ENCODE measurements at places on chromosomes 7 and 10.
A peak's percentile ranks its signal among the peaks of the same experiment; 100 is the strongest.

- DNase-seq = no peak
Measured at GRCh38 chr7:122316467-122317388, 12.2 kb upstream of the FEZF1 start.

DNA sequence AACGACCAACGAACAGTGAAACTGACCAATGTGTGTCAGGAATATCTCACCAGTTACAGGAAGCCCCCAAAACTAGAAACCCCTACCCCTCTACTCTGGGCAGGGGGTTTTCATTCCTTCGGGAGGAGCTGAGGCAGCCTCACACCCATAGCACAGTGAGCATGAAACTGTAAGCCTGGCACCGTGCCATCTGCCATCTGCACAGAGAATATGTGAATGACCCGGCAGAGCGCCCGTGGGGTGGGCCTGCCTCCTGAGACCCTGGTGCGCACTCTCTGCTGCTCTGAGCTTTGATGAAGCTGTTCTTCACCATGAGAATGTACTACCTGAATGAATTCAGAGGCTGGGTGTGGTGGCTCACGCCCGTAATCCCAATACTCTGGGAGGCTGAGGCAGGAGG is 27.1 kb downstream of the DAGLB start:
- no peak for DNase-seq

GRCh38 chr10:129593953-129594352 is 126.9 kb downstream of the MGMT start:
- DNase-seq = no peak

- DNase-seq = no peak
Measured at GRCh38 chr7:100641860-100642533, 645 bp upstream of the TFR2 start.

DNA sequence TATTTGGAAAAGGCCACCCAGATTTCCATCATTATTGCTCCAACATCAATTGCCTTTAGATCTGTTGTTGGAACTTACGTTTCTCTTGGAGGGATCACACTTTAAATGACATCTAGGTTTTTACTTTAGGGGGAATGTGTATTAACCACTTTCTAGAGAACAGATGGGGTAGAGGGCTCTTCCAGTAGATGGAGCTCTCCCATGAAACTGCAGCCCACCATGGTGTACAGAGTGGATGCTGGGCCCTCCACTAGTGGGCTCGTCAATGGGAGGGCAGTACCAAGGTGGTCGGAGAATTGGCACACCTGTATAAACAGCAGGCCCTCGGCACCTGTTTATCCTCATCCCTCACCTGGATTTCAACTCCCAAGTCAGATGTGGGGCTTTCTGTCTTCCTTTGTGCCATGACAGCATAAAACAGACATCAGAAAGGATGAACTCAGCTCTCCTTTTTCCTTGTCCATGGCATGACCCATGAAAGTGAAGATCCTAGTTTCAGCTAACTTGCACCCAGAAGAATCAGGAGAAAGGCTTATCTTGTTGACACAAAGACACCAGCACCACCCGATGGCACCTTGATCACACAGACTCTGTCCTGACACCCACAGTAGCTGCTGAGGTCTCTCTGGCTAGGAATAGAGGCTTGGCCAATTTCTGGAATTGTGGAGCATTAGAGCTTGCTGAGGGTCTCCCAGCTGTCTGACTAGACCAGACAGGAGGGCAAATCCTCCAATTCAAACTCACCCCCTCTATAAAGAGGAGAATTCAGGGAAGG is 150.5 kb downstream of the CYP26A1 start:
- DNase-seq = no peak

- DNase-seq = no peak
Measured at GRCh38 chr10:51861731-51862130, 162.3 kb upstream of the CSTF2T start.

DNA sequence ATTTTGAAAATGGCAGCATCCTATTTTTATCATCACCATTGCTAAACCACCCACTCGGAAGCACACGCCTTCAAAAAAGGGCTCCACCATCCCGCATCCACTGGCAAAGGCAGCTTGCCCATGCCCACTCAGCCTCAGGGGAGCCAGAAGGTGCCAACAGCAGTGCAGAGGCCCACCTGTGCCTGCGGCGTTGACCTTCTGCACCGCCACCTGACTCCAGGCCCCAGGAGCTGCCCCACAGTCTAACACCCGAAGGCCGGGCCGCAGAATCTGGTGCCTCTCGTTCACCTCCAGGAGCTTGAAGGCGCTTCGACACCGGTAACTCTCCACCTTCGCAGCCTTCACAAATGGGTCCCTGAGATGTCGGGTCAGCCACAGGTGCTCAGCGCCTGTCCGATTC is 2.8 kb downstream of the MRM2 start:
- no peak for DNase-seq

GRCh38 chr10:117375360-117376178 is at the start of gene PDZD8:
Gene PDZD8, minus strand, starts transcription at chr10:117375440. Its CDS starts 213 bp downstream, at chr10:117375227.
- peak; percentile 81 for DNase-seq

DNA sequence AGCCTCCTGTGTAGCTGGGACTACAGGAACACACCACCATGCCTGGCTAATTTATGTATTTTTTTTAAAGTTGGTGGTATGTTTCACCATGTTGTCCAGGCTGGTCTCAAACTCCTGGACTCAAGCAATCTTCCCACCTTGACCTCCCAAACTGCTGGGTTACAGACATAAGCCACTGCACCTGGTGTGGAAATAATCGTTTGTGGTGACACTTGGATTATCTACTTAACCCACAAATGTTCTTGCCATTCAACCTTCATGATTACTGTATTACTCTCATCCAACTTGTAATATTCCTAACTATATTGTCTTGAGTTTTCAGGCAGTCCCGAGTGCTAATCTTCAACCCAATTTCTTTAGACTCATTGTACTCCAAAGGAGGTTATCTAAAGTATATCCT is 9.6 kb upstream of the SRGN start:
- DNase-seq = no peak

- DNase-seq = no peak
Measured at GRCh38 chr10:74643596-74643975, 182.8 kb upstream of the KAT6B start.

DNA sequence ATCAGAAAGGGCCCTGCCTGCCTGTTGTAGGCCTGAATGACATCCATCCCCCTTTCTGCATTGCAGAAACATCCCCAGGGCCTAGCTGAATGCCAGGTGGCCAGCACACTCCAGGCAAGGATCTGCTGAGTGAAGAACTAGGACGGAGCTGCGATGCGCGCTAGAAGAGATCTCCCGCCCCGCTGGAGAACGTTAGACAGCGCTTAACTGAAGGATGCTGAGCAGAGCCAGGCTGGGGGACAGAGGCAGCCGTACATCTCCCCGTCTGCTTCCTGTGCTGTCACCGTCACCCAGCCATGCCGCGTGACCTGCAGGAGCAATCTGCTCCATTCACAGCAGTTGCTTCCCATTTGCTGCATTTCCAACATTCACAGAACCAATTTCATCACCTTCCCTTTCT is 73.3 kb downstream of the FAM53B start:
- DNase-seq = no peak

GRCh38 chr7:43764807-43765491 is 6.5 kb downstream of the BLVRA start:
- no peak for DNase-seq

- DNase-seq = no peak
Measured at GRCh38 chr7:122682815-122683550, 15.9 kb downstream of the RNF133 start.

DNA sequence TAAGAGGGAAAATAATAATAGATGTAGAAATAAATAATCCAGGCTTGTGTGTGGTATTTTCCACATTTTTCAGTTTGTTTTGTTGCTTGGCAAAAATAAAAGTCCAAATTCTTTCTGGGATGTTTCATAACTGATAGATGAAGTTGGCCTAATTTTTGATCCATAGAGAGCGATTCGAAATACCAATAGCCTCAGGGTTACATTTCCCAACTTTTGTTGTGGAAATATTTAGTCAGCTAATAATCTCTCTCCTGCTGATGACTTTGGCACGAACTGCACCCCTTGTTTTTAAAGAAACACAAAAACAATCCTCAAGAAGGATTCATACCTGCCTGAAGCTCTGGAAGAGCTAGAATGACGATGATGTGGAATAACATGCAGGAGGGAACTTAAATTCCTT is 483.2 kb downstream of the ADRA2A start:
- DNase-seq = no peak

- DNase-seq = no peak
Measured at GRCh38 chr10:62096256-62096933, 172.2 kb downstream of the RTKN2 start.

DNA sequence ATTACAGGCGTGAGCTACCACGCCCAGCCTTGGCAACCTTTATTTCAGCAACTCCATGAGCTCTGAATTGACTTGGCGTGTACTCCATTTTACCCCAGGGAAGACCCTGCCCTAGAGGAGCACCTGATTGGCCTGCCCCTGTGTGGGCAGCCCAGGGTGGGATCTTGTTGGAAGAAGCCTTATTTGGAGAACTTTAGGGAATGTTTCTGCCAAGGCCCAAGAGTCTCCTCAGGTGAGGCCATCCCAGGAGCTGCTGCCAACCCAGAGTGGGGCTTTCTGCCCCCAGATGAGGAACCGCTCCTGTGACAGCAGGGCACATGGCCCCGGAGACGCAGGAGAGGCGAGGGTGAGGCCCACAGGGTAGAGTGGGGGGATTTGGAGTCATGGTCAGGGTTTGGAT is 42.0 kb downstream of the VWA2 start:
- DNase-seq = no peak

GRCh38 chr7:22137466-22137865 is 191.8 kb upstream of the CDCA7L start:
- DNase-seq = no peak

GRCh38 chr10:99457813-99458212 is 27.4 kb upstream of the GOT1 start:
- DNase-seq = no peak

DNA sequence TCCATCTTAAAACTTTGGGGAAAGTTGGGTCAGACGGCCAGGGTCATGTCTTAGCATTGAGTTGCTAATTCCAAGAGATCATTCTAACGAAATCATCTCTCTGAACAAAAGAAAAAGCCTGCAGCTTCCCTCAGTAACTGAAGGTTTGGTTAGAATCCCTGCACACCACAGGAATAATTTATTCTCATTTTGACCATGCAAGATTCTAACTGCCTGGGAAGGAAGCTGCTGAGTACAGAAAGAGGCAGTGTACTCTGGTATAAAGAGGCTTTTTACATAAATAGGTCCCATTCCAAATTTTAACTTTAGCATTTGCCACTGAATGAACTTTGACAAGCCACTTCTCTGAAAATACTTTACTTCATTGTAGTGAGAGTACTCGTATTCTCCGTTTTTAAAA is 76.9 kb upstream of the RSBN1L start:
- no peak for DNase-seq

GRCh38 chr10:69901022-69901421 is 99.3 kb downstream of the COL13A1 start:
- no peak for DNase-seq

GRCh38 chr10:2791774-2792443 is 275.4 kb upstream of the PFKP start:
- DNase-seq = no peak

GRCh38 chr7:82081644-82082224 is 311.9 kb upstream of the HGF start:
- no peak for DNase-seq

GRCh38 chr7:54719974-54720373 is 39.0 kb downstream of the SEC61G start:
- DNase-seq = no peak

Data from HTR-8/SVneo (cell line).